ENCODE measurements at places on chromosomes 7 and 10.

GRCh38 chr7:155372782-155373358, 75.2 kb downstream of the INSIG1 start:
- no peak for DNase-seq

- DNase-seq: no peak
Measured at GRCh38 chr10:43237631-43238446, 29.0 kb downstream of the RASGEF1A start.

DNA sequence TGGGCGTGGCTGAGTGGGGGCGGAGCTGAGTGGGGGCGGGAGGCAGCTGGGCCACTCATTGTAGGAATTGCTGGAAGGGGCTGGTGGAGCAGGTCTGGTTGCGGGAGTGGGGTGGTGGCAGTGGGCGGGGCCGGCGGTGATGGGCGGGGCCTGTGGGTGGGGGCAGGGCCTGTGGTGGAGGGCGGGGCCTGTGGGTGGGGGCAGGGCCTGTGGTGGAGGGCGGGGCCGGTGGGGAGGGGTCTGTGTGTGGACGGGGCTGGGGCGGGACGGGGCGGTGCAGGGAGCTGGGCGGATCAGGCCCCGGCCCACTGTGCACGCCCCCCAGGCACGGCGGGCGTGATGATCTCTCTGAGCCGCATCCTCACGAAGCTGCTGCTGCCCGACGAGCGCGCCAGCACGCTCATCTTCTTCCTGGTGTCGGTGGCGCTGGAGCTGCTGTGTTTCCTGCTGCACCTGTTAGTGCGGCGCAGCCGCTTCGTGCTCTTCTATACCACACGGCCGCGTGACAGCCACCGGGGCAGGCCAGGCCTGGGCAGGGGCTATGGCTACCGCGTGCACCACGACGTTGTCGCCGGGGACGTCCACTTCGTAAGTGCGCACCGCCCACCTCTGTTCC, 14.0 kb downstream of the SLC29A4 start:
- peak; percentile 58 for DNase-seq

DNA sequence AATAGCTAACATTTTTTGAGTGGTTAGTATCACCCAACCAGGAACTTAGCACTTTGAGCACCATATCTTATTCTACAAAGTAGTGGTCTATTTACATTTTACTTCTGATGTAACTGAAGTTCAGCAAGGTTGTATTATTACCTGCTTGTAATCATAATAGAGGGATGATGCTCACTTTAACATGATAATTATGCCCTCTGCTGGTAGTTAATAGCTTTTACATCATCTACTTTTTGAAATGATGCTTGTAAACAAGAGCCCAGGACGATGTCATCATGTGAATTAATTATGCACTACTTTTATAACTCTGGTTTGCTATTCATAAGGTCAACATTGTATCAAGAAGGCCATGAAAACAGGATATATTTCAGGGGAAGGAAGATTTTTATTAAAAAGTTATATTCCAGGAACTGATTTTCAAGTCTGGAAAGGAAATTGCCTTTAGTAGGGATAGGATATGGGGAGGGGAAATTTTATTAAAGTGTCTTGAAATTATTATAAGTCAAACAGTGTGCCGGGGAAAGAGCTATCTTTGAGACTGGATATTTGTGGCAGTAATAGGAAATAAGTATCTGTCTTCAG, 80.3 kb upstream of the SCIN start:
- no peak for DNase-seq

- DNase-seq: no peak
Measured at GRCh38 chr7:146874722-146875121, 758.1 kb downstream of the CNTNAP2 start.

DNA sequence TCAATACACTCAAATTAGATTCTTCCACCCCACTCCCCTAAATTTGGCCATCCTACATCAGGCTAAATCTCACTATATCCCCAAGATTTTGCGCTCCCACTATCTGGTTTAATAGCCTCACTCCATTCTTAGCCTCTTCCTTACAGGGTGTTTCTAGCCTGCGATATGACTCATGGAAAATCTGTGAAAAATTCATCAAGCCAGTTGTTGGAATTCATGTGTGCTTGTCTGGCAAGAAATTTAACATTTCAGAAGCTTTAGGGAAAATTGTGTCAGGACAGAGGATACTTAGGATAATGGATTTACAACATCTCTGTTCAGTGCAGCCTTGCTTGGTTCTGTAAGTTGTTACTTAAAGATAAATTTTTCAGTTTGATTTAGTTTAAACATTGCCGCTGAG, 1249.9 kb upstream of the AUTS2 start:
- no peak for DNase-seq

DNA sequence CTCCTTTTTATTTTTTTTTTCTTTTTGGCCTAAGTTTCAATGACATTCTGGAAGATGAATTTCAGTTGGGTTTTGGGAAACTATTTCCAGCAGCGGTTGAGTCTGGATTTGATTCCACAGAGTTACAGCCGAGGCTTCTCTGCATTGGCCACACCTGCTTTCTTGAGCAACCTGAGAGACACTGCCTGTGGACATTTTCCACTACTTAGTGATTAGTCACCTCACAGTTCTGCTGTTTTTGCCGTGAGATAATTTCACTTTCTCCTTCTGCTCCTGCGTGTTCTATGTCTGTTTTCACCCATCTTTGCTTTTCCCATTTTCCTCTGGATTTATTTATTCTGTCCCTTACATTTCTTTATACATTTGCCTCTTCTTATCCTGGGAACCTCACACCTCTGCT, 243.0 kb downstream of the BICC1 start:
- no peak for DNase-seq

GRCh38 chr7:24127930-24128329, 156.1 kb upstream of the NPY start:
- DNase-seq: no peak

DNA sequence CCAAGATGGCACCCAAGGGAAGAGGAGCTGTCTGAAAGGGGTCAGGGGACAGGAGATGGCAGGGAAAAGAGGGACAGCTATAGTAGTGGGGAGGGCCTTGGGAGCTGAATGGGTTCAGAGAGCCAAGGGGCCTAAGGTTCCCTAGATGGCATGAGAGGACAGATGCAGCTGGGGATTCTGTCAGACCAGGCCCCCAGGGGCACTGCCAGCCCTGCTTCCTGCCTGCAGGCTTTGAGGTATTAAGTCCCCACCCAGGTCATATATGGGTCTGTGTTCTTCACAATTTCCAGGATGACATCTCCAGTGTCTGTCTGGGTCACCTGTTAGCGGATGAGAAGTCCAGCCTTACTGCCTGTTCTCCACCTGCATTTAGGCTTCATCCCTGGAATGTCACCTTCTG, 56.7 kb downstream of the NEURL1 start:
- no peak for DNase-seq

GRCh38 chr7:150361807-150362621, 6.6 kb upstream of the REPIN1 start:
- no peak for DNase-seq

DNA sequence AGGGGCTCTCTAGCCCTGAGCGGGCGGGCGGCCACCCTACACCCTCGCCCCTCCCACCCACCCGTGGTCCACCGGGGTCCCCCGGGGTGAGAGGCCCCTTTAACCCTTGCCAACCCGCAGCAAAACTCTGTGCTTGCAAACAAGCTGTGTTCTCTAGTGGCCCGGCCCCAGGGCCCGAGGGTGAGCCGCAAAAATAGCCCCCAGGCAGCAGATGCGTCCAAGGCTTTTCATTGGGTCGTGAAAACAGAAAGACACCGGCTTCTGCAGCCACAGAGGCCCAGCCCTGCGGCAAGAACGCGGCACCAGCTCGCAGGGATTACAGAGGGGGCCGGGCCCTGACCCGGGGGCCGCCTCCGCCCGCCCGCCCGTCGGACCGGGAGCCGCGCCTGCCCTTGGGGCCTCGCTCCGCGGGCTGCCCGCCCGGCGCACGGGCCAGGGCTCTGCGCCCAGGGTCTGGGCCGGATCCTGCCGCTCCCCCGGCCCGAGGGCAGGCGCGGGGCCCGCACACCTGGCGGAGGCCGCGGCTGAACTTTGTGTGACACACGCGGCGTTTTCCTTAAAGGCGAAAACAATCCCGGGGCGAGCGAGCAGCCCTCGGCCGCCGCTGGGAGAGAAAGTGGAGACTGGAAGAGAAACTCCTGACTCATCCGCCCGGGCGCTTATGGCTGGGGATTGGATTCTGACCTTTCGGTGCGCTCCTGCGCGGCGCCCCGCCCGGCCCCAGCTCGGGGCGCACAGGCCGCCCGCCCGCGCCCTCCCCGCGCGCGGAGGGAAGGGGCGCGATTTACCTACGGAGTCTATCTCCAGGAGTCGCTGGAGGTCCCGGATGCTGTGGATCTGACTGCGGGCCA, 2.8 kb downstream of the PDGFA start:
- DNase-seq: no peak

GRCh38 chr10:102783568-102783967, 39.8 kb downstream of the WBP1L start:
- no peak for DNase-seq

DNA sequence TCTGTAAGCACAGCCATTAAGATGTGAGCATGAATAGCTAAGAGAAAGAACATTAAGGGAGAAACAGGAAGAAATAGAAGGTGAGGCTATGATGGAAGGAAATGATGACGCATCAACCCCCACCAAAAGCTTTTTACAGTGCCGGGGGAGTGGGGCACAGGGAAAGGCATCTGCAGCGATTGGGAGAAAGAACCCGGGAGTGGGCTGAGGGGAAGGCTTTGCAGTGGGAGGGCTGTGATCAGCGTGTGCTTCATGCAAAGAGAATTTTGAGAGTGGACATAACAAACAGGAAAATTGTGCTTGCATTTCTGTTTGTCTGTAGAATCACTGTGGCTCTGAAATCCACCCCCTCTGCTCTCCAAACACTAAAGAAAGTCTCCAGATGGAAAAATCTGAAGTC, 250.8 kb downstream of the KCNMA1 start:
- no peak for DNase-seq

DNA sequence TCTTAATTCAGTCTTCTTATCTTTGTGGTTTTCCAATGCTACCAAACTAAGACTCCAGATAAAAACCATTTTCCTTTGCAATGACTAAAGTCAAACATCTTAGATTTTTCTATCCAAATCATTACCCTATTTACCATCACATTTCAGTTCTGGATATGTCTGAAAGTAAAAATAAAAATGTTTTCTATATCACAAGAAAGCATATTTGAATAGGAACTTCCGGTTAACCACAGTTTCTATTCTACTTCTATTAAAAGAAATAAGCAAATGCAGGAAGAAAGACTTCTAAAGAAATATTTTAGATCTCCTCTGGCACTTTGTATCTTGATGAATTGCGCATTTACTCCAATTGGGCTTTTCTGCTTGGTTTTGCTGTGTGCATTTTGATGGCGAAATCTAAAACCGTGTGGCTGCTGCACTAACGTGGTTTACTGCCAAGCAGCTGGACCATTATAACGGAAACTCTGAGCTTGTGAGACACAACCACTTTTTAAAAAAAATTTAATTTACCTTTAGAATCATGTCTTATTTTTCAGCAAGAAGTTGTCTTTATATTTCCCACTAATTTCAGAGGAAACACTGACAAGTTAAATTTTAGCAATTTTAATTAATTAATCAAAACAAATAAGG, 146.1 kb downstream of the VPS50 start:
- no peak for DNase-seq

DNA sequence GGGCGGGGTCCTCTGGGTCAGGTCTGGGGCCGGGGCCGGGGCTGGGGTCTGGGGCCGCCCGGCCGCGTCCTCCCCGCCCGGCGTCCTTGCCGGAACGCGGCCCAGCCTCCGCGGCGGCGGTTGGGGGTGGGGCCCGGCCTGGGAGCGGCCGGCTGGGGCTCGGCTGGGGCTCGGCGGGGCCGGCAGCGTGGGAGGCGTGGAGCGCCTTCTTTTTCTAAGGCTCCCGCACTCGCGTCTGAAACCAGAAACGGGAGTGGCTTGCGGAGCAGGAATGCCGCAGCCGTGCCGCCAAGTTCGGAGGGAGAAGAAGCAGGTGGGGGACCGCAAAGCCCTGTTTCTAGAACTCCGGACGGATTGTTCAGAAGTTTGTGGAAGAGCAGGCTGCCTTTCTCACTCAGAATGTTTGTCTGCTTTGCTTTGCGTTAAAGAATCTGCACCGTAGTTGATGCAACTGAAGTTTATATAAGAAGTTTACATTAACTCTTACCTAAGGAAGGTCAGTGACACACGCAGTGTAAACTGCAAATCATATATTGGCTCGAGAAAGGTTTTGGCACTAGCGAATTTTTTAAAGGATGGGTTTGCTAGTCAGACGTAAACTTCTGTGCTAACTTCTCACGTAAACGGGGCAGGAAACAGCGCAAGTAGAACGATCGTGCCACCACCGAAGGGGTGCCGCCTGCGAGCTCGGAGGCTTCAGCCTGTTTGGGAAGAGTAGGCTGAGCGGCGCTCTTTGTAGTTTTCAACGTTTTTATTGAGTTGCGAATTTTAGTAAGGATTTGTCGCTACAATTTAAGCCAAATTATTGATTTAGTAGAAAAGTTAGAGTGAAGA, 729 bp downstream of the DNAJB6 start:
- peak; percentile 45 for DNase-seq

DNA sequence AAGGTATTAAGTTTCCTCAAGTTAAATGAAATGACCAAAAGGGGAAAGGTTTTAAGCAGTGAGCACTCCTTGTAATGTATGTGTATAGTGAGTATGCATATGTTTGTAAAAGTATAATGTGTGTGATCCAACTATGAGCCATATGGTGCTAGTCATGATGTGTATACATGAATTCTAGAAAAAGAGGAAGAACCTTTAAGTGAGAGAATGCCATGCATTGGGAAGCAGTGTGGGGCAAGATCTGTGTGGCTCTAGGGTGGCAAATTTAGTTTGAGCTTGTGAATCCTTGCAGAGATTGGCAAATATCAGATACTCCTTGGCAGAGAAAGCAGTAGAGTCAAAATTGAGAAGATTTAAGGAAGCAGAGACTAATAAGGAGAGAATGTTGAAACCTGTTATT, 435.0 kb downstream of the AUTS2 start:
- no peak for DNase-seq

- DNase-seq: no peak
Measured at GRCh38 chr10:36366843-36367242, 724.7 kb upstream of the FZD8 start.

GRCh38 chr7:8274589-8274988, 12.6 kb upstream of the ICA1 start:
- DNase-seq: no peak

DNA sequence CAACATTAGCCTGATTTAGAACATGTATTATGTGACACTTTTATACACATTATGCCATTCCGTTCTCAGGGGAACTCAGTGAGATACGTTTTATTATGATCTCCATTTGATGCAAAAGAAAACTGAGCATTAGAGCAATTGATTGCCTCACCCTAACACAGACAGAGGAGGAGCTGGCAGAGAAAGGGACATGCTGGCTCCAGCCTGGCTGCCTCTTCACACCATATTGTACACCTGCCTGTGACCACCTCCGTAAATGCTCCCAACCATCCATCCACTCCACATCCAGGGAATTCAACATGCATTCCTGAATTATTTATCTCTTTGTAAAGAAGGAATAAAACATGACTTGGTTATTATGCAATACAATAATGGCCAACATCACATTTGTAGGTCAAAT, 195.0 kb upstream of the STK17A start:
- DNase-seq: no peak
